ENCODE measurements at places on chromosomes 4 and X.

- DNase-seq: no peak
Measured at GRCh38 chrX:77694491-77694890, 91.5 kb downstream of the ATRX start.

- no peak for DNase-seq
Measured at GRCh38 chr4:13137390-13137789, 346.8 kb downstream of the RAB28 start.

GRCh38 chr4:184599492-184600135 lies 49.6 kb downstream of the CASP3 start:
- DNase-seq: no peak

DNA sequence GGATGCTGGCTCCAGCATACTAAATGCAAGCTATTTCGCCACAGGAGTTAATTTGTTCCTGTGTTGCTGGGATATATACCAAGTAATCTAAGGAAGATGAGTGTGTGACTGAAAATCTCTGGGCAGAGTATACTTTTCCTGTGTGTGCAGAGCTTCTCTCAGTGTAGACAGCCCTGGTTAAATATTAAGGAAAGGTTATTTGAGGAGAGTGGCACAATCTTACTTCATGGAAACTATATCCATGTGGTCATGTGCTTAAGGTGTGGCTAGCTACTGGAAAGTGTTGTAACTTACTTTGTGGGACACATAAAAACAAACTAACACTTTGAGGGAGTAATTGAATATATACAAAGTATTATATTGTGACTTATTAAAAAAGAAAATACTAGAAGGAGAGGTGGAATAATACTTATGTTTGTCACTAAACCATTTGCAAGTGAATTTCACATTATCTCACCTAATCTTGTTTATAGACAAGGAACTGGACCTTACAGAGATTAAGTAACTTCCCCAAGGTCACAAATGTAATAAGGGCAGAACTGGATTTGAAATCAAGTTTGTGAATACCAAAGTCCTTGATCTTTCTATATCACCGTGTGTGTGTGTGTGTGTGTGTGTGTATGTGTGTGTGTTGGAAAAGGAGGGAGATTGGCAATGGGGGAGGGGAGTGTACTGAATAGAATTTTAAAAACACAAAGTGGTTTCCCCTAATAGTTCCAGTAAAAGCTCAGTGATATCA lies 408.2 kb upstream of the NR3C2 start:
- DNase-seq: no peak

GRCh38 chr4:76809594-76810305 lies 88.2 kb downstream of the SOWAHB start:
- no peak for DNase-seq

DNA sequence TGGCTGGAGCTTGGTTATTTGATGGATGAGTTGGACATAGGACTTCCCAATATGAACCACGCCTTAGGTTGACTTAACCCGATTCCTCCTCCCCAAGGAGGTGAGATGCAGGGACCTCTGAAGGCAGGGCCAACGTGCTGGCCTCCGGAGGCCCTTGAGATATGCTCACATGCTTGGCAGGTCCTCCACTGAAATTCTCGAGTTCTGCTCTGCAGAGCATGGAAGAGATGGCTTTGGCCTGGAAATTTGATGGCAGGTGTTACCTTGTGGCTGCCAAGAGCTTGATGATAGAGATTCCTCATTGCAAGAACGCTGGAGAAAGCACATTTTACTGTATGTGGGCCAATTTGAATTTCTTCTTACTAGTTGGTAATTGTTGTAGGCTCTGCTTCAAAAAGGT lies 117.4 kb upstream of the LIMCH1 start:
- DNase-seq: no peak
